ENCODE measurements at places on chromosomes 2 and 18. TPM values are rescaled to one million over a fixed set of nuclear protein-coding genes. Genes with fewer than 3 reads are reported as not detected.

DNA sequence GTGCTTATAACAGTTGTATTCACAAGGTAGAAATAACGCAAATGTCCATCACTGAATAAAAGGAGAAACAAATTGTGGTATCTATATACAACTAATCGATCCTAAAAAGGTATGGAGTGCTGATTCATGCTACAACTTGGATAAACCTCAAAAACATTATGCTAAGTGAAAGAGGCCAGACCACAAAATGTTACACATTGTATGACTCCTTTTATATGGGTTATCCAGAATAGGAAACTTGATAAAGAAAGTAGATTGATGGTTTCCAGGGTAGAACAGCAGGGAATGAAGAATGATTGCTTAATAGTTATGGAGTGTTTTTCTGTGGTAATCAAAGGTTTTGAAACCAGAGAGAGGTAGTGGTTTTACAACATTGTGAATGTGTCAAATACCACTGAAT, 432.2 kb upstream of the TRIB2 start:
- no peaks in the 10 kb centered on the region for H3K27me3 ChIP-seq
- no peak overlapping the region for H3K27ac ChIP-seq
- no peak for DNase-seq
- H3K4me3 ChIP-seq: no peak overlapping the region
- H3K4me1 ChIP-seq: peaks cover 3% of the 10 kb centered on the region

- no peaks in the 10 kb centered on the region for H3K27me3 ChIP-seq
- DNase-seq: no peak
- H3K4me3 ChIP-seq: no peak overlapping the region
- H3K27ac ChIP-seq: no peak overlapping the region
- H3K36me3 ChIP-seq: peaks cover 27% of the 10 kb centered on the region
These were observed 47.4 kb downstream of the RPE start for GRCh38 chr2:210049831-210050230.

GRCh38 chr2:18883616-18884456, 294.5 kb upstream of the NT5C1B start:
- no peak overlapping the region for H3K27ac ChIP-seq
- H3K4me3 ChIP-seq: no peak overlapping the region
- DNase-seq: no peak
- H3K36me3 ChIP-seq: no peaks in the 10 kb centered on the region
- H3K4me1 ChIP-seq: no peaks in the 10 kb centered on the region

GRCh38 chr2:11417946-11418585, 47.9 kb downstream of the E2F6 start:
- H3K36me3 ChIP-seq: no peaks in the 10 kb centered on the region
- H3K27me3 ChIP-seq: no peaks in the 10 kb centered on the region
- no peaks in the 10 kb centered on the region for H3K4me1 ChIP-seq
- no peak overlapping the region for H3K4me3 ChIP-seq
- DNase-seq: no peak
- no peak overlapping the region for H3K27ac ChIP-seq

DNA sequence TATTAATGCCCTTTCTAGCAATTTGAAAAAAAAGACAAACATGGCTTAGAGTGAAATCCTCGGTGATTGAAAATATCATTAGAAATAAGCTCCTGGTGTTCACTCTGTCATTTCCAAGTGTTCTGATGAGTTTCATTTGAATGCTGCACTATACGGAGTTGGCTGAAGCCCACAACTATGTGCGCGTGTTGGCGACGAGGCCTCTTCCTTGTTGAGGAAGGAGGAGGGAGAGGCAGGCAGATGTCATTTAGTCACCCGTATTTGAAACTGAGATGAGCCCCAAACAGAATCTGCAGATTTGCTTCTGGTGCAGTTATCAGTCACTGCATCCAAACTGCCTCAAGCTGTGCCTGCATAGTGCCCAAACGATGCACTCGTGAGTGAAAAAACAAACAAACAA, 23.5 kb upstream of the SKOR2 start:
- H3K4me3 ChIP-seq: no peak overlapping the region
- no peak overlapping the region for H3K27ac ChIP-seq
- H3K27me3 ChIP-seq: no peaks in the 10 kb centered on the region
- no peaks in the 10 kb centered on the region for H3K4me1 ChIP-seq
- no peak for DNase-seq

GRCh38 chr18:24771300-24771699, 310.9 kb downstream of the HRH4 start:
- no peak overlapping the region for H3K4me3 ChIP-seq
- no peaks in the 10 kb centered on the region for H3K36me3 ChIP-seq
- no peak for DNase-seq
- H3K27me3 ChIP-seq: no peaks in the 10 kb centered on the region
- no peaks in the 10 kb centered on the region for H3K4me1 ChIP-seq
- H3K27ac ChIP-seq: no peak overlapping the region

DNA sequence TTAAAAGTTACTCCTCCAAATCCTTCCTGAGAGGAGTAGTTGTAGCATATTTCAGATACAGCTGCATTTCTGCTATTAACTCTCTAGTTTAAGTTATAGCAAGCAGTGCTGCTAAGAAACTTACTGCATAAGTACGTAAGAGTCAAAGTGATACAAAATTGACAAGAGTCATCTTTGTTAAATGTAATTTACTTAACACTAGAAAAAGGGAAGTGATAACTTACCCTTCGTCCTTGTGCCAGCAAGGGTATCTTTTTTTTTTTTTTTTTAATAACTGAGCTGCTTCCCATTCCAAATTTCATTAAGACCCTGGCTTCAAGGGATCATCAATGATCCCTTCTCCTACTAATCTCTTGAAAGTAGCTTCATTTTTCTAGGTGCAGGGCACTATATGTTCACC, 493.0 kb downstream of the PLCL1 start:
- DNase-seq: no peak
- no peaks in the 10 kb centered on the region for H3K4me1 ChIP-seq
- no peaks in the 10 kb centered on the region for H3K36me3 ChIP-seq
- no peak overlapping the region for H3K4me3 ChIP-seq

DNA sequence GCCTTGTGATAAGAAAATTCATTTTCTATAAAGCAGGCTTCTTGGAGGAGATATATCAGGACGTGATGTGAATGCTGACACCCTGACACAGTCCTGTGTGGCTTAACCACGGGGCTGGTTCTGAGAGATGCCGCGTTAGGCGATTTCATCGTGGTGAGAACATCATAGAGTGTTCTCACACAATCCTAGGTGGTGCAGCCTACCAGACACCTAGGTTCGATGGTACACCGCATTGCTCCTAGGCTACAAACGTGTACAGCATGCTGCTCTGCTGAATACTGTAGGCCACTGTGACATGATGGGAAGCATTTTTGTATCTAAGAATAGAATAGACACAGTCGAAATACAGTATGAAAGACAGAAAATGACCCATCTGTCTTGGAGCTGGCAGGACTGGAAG, 82.5 kb downstream of the TNFRSF11A start:
- H3K27me3 ChIP-seq: no peaks in the 10 kb centered on the region
- H3K4me1 ChIP-seq: no peaks in the 10 kb centered on the region
- no peaks in the 10 kb centered on the region for H3K36me3 ChIP-seq
- DNase-seq: no peak
- H3K27ac ChIP-seq: no peak overlapping the region
- no peak overlapping the region for H3K4me3 ChIP-seq

DNA sequence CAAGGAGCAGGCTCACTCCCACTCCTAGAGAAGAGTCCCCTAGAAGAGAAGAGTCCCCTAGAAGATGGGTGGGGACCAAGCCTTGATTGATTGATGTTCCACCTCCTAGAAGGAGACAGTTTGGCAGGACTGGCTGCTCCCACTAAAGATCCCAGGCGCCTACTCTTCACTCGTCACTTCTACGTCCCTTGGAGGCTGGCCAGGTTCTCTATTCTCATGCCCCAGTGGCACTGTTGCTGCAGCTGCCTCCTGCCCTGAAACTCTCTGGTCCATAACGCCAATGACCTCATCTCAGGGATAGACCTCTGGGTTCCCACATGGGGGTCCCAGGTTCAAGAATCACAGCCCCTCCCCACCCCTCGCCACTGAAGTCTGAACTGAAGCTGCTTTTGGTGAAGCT, 2.5 kb upstream of the SP140L start:
- no peak overlapping the region for H3K4me3 ChIP-seq
- DNase-seq: no peak
- no peaks in the 10 kb centered on the region for H3K4me1 ChIP-seq

DNA sequence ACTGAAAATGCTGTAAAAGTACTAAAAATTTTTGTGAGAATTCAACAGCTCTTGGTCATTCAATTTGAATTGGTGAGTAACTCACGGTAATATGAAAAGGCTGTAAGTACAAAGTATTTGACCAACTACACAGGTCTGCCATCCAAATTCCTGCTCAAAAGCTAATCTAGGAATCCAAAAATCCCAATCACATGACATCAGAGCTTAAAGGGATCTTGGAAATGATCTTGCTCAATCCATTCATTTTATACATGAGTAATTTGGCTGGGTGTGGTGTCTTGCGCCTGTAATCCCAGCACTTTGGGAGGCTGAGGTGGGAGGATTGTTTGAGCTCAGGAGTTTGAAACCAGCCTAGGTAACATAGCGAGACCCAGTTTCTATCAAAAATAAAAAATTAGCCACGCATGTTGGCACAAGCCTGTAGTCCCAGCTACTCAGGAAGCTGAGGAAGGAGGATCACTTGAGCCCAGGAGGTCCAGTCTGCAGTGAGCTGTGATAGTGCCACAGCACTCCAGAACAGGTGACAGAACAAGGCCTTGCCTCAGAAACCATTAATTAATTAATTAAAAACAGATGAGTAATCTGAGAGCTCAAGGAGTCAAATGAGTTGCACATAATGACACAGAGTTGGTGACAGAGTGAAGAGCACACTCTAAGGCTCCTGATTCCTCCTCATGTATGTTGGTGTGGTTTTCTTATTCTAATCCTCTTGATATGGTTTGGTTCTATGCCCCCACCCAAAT, 19.8 kb downstream of the SPIRE1 start:
- no peak for DNase-seq
- H3K36me3 ChIP-seq: no peaks in the 10 kb centered on the region
- peaks cover 5% of the 10 kb centered on the region for H3K4me1 ChIP-seq
- H3K27ac ChIP-seq: no peak overlapping the region
- H3K4me3 ChIP-seq: no peak overlapping the region
- H3K27me3 ChIP-seq: no peaks in the 10 kb centered on the region

GRCh38 chr2:234292205-234292961, 204.5 kb downstream of the ARL4C start:
- no peak overlapping the region for H3K27ac ChIP-seq
- DNase-seq: no peak
- H3K4me3 ChIP-seq: no peak overlapping the region
- no peaks in the 10 kb centered on the region for H3K4me1 ChIP-seq
- H3K27me3 ChIP-seq: no peaks in the 10 kb centered on the region

DNA sequence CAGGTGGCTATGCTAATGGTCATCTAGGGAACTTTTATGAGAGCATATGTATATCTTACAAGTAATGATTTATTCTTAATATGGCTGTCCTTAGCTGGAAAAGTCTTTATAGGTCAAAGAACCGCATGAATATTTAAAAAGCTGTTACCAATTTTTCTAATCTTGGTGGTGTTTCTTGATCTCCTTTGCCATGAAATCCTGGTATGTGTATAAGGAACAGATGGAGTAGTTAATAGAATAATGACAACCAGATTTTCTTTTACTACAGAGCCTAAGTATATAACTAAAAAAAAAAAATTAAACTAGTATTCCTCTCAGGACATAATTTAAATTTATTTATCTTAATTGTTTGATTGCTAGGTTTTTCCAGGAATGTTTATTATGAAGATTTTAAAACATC, 74.5 kb downstream of the RHBDD1 start:
- H3K27ac ChIP-seq: no peak overlapping the region
- no peak for DNase-seq
- no peak overlapping the region for H3K4me3 ChIP-seq
- peaks cover 6% of the 10 kb centered on the region for H3K36me3 ChIP-seq
- no peaks in the 10 kb centered on the region for H3K27me3 ChIP-seq

- H3K4me1 ChIP-seq: no peaks in the 10 kb centered on the region
- peaks cover 42% of the 10 kb centered on the region for H3K36me3 ChIP-seq
- no peak overlapping the region for H3K27ac ChIP-seq
These were observed 115.2 kb downstream of the ACVR1 start for GRCh38 chr2:157760949-157761348.

DNA sequence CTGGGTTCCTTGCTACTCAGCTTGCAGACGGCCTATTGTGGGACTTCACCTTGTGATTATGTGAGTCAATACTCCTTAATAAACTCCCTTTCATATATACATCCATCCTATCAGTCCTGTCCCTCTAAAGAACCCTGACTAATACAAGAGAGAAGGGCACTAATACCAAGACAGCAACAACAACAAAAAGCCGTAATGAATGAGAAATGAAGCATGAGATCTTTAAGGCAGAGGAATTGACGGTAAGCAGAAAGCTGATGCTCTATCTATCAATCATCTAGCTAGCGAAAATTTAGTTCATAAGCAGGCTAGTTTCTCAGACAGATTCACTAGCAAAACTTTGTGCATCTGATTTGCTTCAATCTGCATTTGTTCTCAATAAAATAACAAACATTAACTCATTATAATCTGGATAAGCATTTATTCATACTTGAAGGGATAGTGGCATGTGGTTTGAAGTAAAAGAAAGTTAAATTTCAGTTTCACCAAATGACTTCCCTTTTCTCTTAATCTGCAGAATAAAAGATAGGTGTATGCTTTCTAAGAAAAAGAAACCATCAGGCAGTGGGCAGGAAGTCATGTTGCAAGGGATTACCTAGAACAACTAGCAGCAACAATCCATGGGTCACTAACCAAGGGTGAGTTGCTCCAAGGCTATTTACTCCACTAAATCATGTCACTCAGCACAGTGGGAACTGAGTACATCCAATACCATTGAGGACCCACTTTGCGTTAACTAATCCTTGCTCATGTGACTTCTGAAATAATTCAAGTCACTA, 376.5 kb downstream of the TMEM182 start:
- no peak overlapping the region for H3K4me3 ChIP-seq
- no peaks in the 10 kb centered on the region for H3K4me1 ChIP-seq
- no peak for DNase-seq

GRCh38 chr2:10963155-10963554, 51.4 kb downstream of the KCNF1 start:
- H3K4me1 ChIP-seq: no peaks in the 10 kb centered on the region
- no peak overlapping the region for H3K4me3 ChIP-seq
- no peak for DNase-seq
- H3K27ac ChIP-seq: no peak overlapping the region

- DNase-seq: no peak
- H3K27me3 ChIP-seq: no peaks in the 10 kb centered on the region
- no peak overlapping the region for H3K27ac ChIP-seq
These were observed 6.9 kb downstream of the CCDC195 start for GRCh38 chr2:224709301-224709700.

DNA sequence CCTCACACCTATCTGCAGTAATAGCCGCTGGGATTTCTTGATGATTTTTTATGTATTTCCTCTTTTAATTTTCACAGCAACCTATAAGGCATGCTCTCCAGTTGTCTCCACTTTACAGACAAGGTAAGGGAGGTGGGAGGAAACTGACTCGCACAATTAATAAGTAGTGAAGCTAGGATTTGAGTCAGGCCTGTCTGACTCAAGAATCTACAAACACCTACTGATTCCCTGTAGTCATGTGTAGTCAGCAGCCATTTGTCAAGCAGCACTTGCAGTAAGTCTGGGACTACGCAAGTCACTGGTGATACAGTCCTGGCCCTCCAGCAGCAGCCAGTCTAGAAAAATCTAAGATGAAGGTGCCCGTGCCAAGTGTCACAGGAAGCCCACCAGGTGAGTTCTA, 193.6 kb upstream of the PKDCC start:
- no peaks in the 10 kb centered on the region for H3K4me1 ChIP-seq
- no peak overlapping the region for H3K27ac ChIP-seq
- H3K27me3 ChIP-seq: no peaks in the 10 kb centered on the region
- no peak overlapping the region for H3K4me3 ChIP-seq
- DNase-seq: no peak

Gene RESP18
- total RNA-seq: not detected

Gene MROH2A
- not detected for total RNA-seq

Gene PLGLB1
- total RNA-seq: not detected

Gene GALNT14
- not detected for total RNA-seq

Gene CRACDL
- total RNA-seq: 51.9 TPM

Gene NPPC
- total RNA-seq: not detected

Gene GYPC
- total RNA-seq: 94.7 TPM
